ENCODE measurements at places on chromosomes 5 and 9. TPM values are rescaled to one million over a fixed set of nuclear protein-coding genes. Genes with fewer than 3 reads are reported as not detected.

The MEGF9 gene
- polyA plus RNA-seq = 17.9 TPM

The CACNA1B gene
- polyA plus RNA-seq = 0.26 TPM

The C5orf47 gene
- polyA plus RNA-seq = 0.18 TPM

The SAXO1 gene
- polyA plus RNA-seq = 0.18 TPM
